NT2/D1 (cell line): ENCODE measurements at places on chromosomes 12 and 14.

DNA sequence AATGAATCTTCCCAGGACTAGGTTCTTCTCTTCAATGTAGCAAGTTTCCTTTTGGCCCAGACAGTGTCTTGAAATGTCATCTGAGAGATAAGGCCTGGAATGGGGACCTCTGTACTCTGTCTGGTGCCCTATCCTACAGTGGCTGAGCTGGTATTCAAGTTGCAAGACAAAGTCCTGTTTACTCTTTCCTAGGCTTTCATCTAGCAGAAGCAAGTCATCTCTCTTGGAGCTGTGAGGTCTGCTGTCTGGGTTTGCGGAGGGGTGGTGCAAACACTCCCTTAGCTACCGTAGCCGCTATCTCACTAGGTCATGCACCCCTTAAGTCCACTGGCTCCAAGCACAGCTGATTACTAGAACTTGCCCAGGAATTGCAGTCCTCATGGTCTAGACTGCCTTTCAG, 149.7 kb upstream of the SLC16A7 start:
- no peak for DNase-seq

DNA sequence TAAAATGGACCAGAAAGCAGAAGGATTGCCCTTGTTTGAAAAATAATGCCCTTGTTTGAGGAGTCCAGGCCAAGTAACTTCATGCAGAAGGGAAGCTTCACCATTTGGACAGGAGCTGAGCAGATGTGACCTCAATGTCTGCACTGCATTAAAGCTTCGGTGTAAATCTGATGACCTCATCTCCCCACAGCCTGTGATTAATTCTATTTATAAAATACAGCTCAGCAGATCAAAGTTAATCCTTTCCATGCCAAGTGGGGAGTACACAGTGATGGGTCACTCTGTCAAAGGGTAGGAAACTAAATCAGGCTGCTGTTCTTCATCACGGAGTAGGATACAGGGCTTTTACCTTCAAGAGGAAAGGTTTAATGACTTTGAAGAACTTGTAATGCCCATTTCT, 533.7 kb downstream of the RPS29 start:
- DNase-seq = no peak

DNA sequence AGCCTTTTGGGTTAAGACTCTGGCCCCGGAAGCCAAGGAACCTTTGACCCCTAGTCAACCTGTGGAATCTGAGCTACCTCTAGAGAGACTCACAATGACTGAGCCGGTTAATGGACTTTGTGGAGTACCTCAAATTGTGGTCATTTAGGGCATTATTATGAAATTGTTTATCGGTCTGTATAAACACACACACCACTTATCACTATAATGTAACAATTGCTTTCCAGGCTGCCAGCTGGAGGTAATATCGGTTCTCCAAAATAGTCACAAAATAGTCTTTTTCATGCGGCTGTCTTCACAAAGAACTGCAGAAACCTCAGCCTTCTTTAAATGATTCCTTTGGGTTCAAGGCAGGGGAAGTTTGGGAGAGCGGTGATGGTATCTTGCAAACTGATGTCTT, 144.2 kb downstream of the DACT1 start:
- no peak for DNase-seq

- no peak for DNase-seq
These were observed 337 bp downstream of the KRT74 start for GRCh38 chr12:52573306-52573705.

DNA sequence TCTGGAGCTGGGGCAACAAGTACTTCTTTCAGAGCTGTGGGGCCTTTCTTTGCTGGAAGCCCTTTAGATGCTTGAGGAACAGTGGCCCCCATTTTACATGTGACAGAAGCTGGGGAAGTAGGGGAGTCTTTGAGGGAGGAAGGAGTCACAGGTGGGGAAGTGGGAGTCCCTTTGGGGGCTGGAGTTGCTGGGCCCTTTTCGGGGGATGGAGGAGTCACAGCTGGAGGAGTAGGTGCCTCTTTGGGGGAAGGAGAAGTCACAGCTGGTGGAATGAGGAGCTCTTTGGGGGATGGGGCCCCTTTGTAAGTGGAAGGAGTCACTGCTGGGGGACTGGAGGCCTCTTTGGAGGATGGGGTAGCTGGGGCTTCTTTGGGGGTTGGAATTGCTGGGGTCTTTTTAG, 8.6 kb downstream of the NACA start:
- DNase-seq = no peak

- no peak for DNase-seq
These were observed 547 bp upstream of the PYGL start for GRCh38 chr14:50944647-50945413.

- no peak for DNase-seq
These were observed 127.8 kb downstream of the DAAM1 start for GRCh38 chr14:59316151-59316830.
